EH (cell line): ENCODE measurements at places on chromosomes 1 and 21.
A peak's percentile ranks its signal among the peaks of the same experiment; 100 is the strongest.

DNA sequence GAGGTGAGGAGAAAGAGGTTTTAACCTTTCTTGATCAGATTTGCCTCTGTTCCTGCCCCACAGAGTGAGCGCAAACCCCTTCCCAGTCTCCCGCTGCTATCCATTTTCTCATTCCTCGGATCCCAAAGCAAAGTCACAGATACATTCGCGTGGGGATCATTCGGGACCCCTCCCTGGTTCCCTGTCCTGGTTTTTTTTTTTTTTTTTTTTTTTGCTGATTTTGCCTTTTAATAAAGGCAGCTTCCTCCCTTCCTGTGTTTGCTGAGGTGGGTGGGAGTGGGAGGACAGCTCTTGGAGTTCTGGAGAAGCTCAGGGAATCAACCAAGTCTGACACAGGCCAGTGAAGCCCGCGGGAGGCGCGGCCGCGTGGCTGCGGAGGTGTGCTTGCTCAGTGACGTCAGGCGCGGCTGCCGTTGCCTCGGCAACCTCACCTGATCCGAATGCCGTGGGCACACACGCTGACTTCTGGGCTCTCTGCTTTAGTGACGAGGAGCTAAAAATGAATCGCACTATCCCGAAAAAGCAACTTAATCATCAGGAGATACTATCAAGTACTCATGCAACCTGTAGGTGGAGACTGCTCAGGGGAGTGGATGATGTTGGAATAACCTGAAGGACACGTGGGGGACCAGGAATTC lies 106.4 kb downstream of the TBX19 start:
- no peak for DNase-seq

DNA sequence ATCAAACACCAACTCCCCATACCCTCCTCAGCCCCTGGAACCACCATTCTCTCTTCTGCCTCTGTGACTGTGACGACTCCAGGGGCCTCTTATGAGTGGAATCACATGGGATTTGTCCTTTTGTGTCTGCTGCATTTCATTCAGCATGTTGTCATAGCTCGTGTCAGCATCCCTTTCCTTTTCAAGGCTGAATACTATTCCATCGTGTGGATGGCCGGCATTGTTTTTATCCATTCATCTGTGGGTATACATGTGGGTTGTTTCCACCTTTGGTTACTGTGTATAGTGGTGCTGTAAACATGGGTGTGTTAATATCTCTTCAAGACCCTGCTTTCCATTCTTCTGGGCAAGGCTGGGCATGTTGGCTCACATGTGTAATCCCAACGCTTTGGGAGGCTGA lies 17.1 kb upstream of the OBSCN start:
- no peak for DNase-seq

DNA sequence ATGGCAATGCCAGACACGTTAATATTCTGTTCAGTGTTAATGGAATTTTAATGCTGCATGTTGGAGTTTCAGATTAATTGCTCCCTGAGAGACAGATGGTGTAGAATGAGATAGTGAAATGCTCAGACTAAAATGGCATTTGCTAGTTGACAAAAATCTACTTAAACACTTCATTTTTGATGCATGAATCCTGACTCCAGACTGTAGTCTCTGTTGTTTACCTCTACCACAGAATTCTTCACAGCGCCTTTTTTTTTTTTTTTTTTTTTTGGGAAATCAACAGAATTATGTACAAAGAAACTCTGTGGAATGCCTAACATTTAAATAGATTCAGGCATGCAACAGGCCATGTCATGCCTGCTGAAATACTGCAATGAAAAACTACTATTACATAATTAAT lies 111.3 kb downstream of the PLPPR5 start:
- DNase-seq: no peak

DNA sequence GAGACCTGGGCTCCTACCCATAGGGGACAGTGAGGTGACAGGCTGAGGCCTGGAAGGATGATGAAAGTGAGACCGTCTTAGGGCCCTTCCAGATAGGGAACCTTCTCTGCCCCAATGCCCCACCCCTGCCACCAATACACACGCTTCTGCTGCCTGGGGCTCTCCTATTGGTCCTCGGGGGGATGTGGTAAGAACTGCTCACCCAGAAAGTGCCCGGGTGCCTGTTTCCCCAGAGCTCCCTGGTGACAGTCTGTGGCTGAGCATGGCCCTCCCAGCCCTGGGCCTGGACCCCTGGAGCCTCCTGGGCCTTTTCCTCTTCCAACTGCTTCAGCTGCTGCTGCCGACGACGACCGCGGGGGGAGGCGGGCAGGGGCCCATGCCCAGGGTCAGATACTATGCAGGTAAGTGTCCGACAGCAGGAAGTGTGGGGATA lies 948 bp downstream of the SEMA4A start:
- DNase-seq: no peak

DNA sequence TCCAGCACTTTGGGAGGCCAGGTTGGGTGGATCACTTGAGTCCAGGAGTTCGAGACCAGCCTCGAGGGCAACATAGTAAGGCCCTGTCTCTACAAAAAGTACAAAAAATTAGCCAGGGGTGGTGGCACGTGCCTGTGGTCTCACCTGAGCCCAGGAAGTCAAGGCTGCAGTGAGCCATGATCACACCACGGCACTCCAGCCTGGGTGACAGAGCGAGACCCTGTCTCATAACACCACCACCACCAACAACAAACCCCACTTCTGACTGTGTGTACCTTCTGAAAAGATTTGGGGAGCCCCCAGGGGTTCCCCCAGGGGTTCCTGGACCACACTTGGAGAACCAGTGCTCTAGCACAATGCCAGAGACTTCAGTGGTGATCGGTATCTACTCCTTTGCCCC lies 29.9 kb downstream of the NUAK2 start:
- DNase-seq: no peak

- no peak for DNase-seq
Observed at GRCh38 chr1:7550261-7550865, 220.7 kb upstream of the VAMP3 start.

DNA sequence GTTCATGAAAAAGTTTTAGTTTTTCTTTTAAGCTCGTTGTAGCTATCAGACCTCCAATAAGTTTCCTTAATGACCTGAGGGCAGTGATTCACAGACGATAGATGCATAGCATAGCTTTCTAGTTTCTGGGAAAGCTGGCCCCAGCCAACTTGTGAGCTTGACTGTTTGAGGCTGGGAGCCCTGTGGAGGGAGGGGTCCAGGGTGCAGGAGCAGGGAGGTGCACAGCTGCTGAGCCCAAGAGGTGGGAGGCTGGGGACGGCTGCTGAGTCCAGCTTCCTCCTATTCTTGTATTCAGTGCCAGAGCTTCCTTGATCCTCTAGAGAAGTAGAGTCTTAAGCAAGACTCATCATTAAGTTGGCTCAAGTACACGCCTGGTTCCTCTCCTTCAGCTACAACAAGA lies 11.0 kb upstream of the AVPR1B start:
- DNase-seq: peak; percentile 64

GRCh38 chr1:212643877-212644276 lies 35.3 kb downstream of the ATF3 start:
- no peak for DNase-seq

DNA sequence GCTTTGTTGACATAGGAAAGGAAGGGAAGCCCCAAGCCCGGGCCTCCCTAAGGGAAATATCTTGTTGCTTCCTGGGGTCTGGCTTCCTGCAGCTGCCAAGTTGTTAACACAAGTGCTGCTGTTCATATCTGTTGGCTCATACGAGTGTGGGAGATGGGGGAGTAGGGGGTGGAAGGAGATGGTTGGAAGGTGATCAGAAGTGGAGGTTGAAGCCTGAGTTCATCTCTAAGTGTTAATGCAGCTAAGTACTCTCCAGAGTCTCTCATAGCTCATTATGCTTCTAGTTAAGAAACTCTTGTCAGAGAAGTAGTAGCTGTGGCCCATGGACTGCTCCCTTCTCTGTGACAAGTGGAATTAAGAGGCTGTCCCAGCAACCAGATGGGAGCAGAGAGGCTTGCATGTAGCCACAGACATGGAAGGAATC lies 319.2 kb upstream of the SPAG17 start:
- no peak for DNase-seq

DNA sequence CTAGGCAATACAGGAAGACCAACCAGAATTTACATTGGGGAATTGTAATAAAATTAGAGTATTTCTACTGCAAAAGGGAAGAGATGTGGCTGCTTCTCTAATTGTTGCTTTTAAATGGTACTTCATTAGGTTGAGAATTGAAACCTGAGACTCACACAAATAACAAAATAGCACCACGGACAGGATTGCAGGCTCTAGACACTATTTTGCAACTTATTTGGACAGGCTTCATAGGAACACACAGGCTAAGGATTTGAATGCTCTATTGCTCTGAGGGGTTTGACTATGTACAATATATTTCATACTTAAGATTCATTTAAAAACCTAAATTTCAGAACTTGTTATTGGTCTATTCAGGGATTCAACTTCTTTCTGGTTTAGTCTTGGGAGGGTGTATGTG lies 79.6 kb downstream of the ATP1B1 start:
- DNase-seq: no peak

DNA sequence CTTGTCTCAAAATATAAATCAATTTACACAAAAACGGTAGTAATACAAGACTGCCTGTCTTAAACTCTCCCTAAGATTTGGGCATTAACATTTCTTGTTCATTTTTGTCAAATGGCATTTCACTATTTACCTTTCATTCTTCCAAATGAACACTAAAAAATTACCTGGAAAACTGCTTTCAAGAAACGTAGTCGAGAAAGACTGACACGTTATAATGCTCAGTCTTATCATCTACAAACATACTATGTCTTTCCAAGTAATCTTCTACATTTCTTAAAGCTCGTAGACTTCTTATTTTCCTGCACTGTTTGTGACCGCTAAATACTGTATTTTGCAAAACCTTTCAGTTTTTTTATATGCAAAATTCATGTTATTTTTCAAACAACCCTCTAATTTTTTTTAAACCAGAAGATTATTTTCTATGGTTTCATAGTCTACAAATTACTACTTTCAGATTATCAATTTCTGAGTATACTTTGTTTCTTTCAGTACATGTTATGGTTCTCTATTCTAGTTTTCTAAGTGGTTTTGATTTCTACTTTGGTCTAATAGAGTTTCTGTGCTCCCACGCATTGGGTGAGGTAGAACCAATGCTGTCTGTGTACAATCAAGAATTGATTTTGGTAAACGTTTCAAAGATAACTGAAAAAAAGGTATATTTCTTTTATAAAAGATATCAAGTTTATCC lies 336.4 kb downstream of the SMYD3 start:
- DNase-seq: no peak

DNA sequence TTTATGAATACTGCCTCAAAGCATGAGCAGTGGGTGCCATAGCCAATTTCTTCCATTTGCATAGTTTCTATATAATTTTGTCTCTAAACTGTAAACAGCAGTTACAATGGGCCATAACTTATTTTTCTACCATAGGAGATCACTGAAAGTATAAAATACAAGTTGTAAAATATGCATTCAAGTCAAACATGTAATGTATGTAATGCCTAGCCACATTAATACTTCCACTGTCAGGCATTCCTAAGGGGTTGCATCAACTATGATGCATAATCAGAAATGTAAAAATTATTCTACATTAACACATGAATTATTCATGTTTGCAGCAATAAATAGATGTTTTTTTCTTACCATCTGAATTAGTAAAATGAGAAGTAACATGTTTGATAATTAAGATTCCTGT lies 560.3 kb upstream of the ZP4 start:
- DNase-seq: no peak

- DNase-seq: no peak
Observed at GRCh38 chr1:14270821-14271220, 327.7 kb upstream of the KAZN start.

GRCh38 chr1:24117722-24118409 lies 5.9 kb upstream of the MYOM3 start:
- DNase-seq: peak; percentile 73

DNA sequence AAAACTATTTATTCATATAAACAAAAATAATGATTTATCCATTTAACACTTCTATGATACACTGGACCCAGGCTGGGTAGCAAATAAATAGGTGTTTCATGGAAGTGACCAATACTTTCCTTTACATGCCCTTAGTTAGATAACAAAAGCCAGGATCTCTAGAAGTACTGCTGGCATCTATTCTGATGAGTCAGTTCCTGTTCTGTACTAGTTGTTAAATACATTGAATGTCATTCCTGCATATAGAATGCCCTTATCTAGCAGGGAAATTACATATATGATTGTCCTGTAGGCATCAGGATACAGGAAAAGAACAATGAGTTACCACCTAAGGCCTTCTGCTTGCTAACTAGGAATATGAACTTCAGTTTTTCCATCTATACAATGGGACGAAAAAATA lies 130.8 kb downstream of the HFM1 start:
- DNase-seq: no peak

DNA sequence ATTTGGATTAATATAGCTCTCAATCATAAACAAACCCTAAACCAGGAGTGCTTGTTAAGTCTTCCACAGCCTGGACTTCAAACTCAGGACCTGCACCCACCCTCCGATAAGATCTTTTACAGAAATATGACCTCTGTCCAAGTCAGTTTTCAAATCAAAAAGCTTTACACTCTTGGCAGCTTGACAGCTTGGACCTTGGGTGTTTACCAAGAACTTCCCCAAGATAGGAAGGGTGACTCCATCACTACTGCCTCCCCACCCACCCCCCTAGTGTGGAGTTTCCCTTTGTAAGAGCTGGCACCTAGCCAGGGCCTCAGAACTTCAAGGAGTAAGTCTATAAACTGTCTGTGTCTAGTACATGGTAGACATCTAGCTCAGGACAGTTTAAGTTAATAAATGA lies 9.6 kb downstream of the BCAR3 start:
- peak; percentile 84 for DNase-seq

DNA sequence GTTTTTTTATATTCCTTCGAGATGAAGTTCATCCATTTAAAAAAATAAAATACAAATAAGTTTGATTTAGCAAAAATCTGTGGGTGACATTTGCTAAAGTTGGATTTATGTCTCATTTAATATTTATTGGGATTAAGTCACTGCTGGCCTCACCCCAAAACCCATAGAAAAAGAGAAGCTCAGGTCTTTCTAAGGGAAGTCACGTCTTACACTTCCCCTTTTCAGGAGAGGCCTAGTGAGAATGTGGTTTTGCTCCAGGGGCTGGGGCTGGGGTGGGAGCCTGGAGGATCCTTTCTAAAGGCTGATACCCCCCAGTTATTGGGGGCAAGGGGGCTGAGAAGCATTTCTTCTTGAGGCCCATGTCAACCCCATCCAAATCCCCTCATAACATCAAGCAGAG lies 300.3 kb downstream of the DSCAM start:
- no peak for DNase-seq

- DNase-seq: peak; percentile 7
Observed at GRCh38 chr1:210688512-210689234, 360.0 kb downstream of the HHAT start.
